ENCODE measurements at places on chromosomes 5 and 9.

DNA sequence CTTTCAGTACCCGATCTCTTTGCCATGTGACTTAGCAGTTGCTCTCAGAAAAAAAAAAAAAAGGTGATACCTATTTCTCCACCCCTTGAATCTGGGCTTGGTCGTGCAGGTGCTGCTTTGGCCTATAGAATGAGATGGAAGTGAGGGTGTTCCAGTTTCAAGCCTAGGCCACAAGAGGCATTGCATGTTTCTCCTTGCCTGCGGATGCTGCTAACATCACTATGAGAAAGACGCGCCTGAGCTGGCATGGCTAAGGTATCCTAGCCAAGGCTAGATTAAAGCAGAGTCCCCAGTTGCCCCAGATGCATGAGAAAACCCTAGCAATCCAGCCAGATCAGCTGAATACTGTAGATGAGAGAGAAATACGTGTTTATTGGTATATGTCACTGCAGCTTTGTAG is 14.7 kb upstream of the CSF1R start:
- no peak for DNase-seq

GRCh38 chr9:69971643-69972449 is 71.8 kb upstream of the MAMDC2 start:
- DNase-seq = peak; percentile 71

DNA sequence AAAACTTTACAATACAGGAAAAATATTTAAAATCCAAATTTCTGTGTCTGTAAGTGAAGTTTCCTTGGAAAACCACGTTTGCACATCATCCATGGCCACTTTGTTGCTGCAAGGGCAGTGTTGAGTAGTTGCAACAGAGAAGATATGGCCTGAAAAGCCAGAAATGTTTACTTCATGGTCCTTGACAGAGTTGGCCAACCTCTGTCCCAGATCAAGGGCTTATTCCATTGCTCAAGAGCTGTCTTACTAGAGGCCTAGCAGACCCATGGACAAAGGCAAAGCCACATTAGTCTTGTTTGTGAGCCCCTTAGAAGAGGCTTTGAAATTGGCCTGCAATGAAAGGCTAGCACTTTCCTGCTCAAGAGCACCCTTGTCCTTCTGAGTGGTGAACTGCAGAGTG is 119.4 kb downstream of the GAS1 start:
- no peak for DNase-seq

- DNase-seq = no peak
Observed at GRCh38 chr9:103226647-103227013, 231.5 kb downstream of the CYLC2 start.

GRCh38 chr9:82073551-82074543 is 85.3 kb downstream of the SPATA31D1 start:
- no peak for DNase-seq

- no peak for DNase-seq
Observed at GRCh38 chr9:91360551-91361290, 997 bp downstream of the AUH start.

- DNase-seq = peak; percentile 32
Observed at GRCh38 chr5:64865662-64866061, 96.9 kb downstream of the CWC27 start.

DNA sequence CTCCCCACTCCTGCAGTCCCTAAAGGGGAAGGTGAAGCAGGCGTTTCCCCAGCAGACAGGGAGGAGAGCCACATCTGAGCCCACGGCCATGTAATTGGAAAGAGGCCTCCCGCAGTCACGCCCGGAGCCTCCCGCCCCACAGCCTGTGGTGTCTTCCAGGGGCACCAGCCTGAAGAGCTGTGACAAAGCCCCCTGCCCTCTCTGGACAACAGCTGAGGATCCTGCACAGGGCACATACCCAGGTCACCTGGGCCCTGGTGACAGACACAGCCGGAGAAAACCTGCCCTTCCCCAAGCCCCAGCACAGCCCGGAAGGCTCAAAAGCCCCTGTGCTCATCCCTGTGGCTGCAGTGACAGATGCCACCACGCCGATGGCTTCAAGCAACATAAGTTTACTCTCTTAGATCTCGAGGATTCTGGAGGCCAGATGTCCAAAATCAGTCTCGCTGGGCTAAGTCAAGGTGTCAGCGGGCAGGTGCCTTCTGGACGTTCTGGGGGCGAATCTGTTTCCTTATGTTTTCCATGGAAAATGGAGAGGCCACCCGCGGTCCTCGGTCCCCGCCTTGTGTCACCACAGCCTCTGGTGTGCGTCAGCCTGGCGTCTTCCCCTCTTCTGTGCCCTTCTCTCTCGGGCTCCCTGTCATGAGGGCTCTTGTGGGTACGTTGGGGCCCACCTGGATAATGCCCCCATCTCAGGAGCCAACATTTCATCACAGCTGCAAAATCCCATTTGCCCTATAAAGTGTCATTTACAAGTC is 71.5 kb downstream of the PSMB7 start:
- DNase-seq = no peak

DNA sequence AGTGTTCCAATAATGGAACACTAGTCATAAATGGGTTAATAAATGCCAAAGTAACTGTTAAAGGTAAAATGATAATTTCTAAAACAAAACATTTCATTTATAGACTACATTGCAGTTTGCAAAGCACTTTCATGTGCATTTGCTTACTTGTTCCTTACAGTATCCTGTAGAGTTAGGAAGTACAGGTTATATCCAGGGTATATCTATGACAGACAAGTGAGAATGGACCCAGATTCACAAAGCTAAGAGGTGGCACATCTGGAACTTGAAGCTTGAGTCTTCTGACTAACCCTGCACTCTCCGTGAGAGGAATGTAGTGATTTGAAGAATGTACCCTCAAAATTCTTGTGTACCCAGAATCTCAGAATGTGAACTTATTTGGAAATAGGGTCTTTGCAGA is 121.4 kb downstream of the FER start:
- DNase-seq = no peak

GRCh38 chr9:99044827-99045226 is 60.1 kb upstream of the TGFBR1 start:
- DNase-seq = no peak

GRCh38 chr5:170491479-170491878 is 12.3 kb upstream of the KCNIP1 start:
- peak; percentile 97 for DNase-seq

DNA sequence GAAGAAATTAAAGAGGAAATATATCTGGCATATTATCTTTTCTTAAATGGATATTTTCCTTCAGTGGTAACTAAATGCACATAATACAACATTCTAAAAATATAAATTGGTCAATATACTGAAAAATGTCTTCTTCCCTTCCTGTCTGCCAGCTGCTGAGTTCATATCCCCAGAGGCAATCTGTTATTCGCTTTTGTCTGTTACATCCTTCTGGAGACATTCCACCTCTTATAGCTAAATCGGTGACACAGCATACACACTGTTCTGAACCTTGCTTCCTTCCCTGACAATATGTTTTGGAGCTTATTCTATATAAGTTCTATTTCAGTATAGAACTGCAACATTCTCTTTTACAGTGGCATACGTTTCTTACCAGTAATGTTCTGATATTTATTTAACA is 147.8 kb downstream of the TENT4A start:
- DNase-seq = no peak

DNA sequence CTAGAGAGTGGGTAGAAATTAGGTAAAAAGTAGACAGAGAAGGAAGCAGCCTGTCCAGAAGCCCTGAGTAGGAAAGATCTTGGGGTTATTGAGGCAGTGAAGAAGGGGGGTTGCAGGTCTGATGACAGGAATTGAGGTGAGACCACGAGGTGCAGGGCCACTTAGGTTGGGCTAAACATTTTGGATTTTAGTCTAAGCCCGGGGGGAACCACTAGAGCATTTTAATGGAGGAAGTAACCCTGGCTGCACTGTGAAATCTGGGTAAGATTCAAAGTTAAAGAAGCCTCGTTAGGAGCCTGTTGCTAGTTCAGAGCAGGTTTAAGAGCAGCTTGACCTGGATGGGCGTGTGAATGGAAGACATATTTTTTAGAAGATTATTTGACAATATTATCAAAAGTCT is 38.3 kb downstream of the MAP3K1 start:
- no peak for DNase-seq

GRCh38 chr5:180209137-180209581 is at the start of gene RASGEF1C:
Gene RASGEF1C, minus strand, starts transcription at chr5:180209211. Its CDS starts 71,159 bp downstream, at chr5:180138052.
- DNase-seq = peak; percentile 68

DNA sequence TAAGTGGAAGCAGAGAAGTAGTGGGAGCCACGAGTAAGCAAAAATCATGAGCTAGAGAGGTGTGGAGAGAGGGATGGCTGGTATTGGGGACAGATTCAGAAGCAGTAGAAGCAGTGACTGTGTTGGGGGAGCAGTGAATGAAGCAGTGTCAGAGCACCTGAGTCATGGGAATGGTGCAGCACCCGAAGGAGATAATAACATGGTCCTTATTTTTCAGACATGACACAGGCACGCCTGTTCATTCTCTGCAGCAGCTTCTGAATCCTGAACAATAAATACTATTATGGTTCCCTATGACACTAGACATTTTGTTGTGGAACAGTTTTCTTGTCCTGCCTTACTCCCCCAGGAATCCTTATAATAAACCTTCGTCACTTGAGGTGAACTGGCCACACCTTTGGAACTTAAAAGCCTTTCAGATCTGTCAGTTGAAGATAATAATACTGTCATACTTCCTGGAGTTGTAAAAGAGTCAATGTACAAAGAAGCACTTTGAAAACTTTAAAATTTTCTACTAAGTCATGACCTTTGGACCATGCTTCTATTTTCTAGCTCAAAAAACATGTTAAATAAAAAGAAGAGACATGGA is 7.0 kb upstream of the RASA1 start:
- DNase-seq = no peak

- DNase-seq = no peak
Observed at GRCh38 chr9:107090218-107090617, 192.9 kb upstream of the RAD23B start.

- peak; percentile 17 for DNase-seq
Observed at GRCh38 chr9:134055981-134056461, 11.8 kb downstream of the BRD3 start.

- DNase-seq = peak; percentile 31
Observed at GRCh38 chr5:111254613-111255012, 30.4 kb downstream of the CAMK4 start.

- DNase-seq = peak; percentile 45
Observed at GRCh38 chr5:83564069-83564749, 92.7 kb downstream of the VCAN start.

DNA sequence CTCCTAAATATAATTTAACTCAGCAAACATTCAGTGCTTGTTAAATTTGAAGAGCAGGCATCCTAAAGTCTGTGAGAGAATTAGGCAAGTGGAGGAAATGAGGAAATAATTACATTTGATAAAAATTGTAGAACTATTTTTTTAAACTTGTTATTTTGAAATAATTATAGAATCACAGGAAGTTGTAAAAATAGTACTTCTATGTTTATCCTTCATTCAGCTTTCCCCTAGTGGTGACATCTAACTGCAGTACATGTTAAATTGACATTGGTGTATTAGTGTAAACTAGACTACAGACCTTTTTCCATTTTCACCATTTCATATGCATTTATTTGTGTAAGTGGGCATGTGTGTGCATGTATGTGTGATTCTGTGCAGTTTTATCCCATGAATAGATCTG is 51.6 kb downstream of the F2RL2 start:
- no peak for DNase-seq

DNA sequence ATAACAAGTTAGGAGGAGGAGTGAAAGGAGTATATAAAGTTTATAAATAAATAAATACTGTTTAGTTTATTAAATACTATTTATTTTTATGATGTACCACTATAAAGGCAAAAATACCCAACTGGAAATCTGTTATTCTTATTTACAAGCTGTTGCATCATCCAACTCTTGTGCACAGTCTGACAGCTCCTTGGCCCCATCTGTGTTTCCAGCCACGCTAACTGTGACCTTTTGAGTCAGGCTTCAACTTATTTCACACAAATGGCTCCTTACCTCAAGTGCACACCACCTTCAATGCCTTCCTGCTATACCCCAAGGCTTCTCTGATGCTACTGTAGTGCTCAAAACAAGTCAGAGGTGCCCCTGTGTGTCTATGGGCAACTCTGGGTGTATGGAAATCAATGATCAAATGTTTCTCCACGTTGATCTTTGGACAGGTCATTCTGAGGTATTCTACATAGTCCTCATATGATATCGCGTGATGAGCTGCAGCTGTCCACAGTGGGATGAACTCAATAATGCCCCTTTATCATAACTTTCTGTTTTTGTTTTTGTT is 303.2 kb upstream of the GRAMD2B start:
- DNase-seq = peak; percentile 39

GRCh38 chr9:35749515-35750255 is 598 bp downstream of the RGP1 start:
- no peak for DNase-seq

GRCh38 chr5:38378579-38378978 is 120.2 kb downstream of the EGFLAM start:
- no peak for DNase-seq

DNA sequence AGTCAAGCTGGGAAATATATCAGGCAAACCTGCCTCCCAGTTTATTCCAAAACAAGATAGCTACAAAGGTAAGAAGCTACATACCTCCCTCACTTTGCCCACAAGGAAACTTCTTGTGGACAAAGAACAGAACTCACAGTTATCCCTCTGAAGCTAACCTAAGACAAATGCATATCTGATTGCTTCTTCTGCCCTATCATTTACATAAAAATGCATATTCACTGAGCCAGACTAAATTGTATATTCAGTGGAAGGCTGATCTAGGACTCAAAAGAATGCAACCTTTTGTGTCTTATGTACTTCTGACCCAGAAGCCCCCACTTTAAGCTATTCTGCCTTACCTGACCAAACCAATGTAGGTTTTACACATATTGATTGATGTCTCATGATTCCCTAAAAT is 276.8 kb downstream of the HTR1A start:
- DNase-seq = no peak

DNA sequence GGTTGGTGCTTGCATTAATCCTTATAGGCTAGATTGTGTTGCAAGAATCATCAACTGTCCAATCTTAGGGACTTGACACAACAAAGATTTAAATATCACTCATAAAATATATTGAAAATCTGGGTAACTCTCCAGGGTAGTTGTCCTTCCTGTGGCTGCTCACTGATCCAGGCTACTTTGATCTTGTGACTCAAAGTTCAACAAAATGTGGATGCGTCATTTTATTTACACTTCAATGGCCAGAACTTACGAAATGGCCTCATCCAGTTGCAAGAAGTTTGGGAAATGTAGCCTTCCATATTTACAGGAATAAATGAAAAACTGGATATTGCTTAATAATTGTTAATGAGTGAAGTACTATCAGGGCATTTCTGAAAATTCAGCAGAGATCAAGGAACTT is 235.5 kb upstream of the ACTBL2 start:
- DNase-seq = no peak

DNA sequence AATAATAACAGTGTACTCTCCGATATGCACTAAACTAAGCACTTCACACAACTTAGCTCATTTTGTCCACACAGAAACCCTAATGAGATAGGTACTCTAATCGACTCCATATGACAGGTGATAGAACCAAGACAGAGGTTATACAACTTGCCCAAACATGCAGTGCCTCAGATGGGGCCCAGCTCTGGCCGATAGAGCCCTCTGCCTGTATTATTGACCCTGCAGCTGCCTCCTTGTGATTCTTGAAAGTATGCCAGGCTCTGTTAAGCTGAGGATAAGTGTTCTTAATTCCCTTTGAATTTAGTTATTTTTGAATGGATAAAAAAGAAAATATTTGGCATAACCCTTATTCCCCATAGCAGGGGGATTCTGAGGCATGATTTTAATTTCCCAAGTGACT is 78.5 kb downstream of the HMHB1 start:
- DNase-seq = peak; percentile 57

Measured in fibroblast of skin of scalp (primary cell).